Upper lobe of right lung (tissue), 1 donor: ENCODE measurements at places on chromosomes 5 and 9. TPM values are rescaled to one million over a fixed set of nuclear protein-coding genes. Genes with fewer than 3 reads are reported as not detected.

FOXD4L5 gene
- 0.41 TPM for total RNA-seq

DNA sequence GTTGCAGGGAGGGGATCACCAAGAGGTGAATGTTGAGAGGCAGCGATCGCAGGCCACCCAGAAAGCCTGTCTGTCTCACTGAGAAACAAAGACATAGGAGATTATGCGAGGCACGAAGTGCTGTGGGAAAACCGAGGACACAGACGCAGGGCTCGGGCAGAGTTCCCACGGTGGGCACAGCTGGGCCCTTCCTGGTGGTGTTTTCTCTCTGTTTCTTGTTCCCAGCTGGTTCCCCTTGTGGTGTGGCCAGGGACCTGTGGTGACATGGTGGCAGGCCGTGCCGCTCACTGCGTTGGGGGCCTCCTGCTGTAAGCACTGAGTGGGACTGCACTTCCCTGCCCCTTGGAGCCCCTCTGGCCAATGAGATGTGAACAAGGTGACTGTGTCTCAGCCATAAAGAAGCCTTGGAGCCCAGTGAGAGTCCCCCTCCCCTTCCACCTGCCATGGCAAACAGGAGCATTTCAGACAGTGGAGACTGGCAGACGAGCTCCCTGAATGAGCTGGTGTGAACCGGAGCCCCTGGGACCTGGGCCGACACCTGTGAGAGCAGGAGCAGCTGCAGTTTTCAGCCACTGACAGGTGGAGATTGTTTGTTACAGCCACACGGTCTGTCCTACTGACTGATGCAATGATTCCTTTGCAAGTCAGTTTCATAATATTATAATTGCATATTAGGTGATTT lies 13.2 kb upstream of the IRX4 start:
- H3K27ac ChIP-seq: no peak overlapping the region
- no peak for DNase-seq
- no peaks in the 10 kb centered on the region for H3K4me1 ChIP-seq
- H3K27me3 ChIP-seq: peaks cover 27% of the 10 kb centered on the region

DNA sequence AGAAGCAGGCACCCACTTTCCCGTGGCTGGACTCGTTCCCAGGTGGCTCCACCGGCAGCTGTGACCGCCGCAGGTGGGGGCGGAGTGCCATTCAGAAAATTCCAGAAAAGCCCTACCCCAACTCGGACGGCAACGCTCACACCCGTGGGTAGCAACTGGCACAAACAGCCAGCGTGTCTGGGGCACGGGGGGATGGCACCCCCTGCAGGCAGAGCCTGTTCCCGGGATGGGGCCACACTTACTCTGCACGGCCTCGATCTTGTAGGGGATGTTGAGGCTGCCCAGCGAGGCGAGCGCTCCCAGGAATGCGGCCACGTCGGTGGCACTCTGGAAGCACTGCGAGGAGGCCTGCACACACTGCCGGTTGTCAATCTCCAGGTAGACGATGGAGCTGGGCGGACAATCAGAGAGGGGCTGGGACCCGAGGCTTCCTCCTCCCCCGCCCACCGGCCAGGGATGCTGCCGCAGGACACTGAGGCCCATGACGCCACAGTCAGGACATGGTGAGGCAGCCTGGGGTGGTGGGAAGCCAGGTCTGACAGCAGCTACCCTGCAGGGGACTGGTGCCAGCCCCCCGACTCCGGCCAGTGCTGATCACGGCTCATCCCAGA lies 20.2 kb upstream of the SEC16A start:
- H3K4me3 ChIP-seq: no peak overlapping the region
- H3K27me3 ChIP-seq: no peaks in the 10 kb centered on the region
- peaks cover 100% of the 10 kb centered on the region for H3K36me3 ChIP-seq
- H3K27ac ChIP-seq: no peak overlapping the region
- DNase-seq: no peak
- no peaks in the 10 kb centered on the region for H3K4me1 ChIP-seq

- H3K36me3 ChIP-seq: no peaks in the 10 kb centered on the region
- no peak for DNase-seq
- no peak overlapping the region for H3K27ac ChIP-seq
- H3K4me3 ChIP-seq: no peak overlapping the region
Measured at GRCh38 chr9:106307670-106308069, 555.3 kb upstream of the ZNF462 start.

GRCh38 chr9:91716239-91716638 lies 233.8 kb downstream of the ROR2 start:
- no peak for DNase-seq
- H3K4me1 ChIP-seq: no peaks in the 10 kb centered on the region
- H3K27ac ChIP-seq: no peak overlapping the region
- no peaks in the 10 kb centered on the region for H3K36me3 ChIP-seq
- H3K27me3 ChIP-seq: peaks cover 17% of the 10 kb centered on the region
- H3K4me3 ChIP-seq: no peak overlapping the region

KIF20A gene
- 0.69 TPM for total RNA-seq

DNA sequence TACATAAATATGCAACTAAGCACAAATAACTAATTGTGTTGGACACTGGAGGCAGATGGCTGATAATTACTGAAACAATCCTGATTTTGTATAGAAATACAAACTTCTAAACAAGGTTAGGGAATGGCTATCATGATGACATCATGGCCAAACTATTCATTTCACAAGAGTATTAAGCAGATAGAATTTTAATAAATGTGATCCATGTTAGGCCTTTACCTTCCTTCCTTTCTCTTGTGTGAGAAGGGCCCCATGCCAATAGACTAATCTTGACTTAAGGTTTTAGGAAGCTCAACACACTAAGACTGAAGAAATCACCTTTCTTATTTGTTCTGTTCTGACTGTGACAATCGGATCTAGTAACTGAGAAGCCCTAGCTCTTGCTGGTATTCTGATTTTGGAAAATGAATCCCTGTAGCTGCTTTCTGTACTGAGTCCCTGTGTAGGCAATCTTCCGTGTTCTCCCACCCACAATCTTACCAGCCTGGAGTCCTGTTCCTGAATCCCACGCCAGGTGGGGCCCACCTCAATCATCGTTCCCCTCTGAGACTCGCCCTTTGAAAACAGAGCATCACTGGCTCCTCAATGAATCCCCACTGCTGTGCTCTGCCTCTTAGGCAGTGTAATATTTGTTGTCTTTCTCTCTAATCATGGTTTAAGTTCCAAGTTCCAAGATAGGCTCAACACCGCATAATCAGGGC lies 168.7 kb upstream of the GNA14 start:
- no peak overlapping the region for H3K27ac ChIP-seq
- no peak for DNase-seq
- no peaks in the 10 kb centered on the region for H3K27me3 ChIP-seq

DNA sequence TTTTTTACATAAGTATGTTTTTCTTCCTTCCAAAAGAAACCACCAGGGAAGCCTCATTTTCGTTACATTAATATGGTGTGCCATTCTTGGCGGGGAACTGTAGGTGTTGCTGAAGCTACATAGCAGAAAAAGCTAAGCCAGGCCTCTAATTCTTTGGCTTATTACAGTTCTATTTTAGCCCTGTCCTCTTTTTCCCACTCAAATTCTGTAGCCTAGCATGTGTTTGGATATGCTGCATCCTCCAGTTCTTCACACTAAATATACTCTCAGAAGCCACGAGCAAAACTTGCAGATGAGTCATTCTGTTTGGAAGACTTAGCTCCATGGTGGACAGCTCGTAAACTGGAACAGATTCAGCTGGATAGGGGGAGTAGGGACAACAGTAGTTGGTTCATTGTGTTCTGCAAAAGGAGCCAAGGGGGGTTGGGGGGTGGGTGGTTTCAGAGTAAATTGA lies 369.4 kb downstream of the TMEM161B start:
- no peaks in the 10 kb centered on the region for H3K27me3 ChIP-seq
- no peak for DNase-seq
- H3K4me1 ChIP-seq: no peaks in the 10 kb centered on the region
- H3K4me3 ChIP-seq: no peak overlapping the region
- H3K27ac ChIP-seq: no peak overlapping the region
- no peaks in the 10 kb centered on the region for H3K36me3 ChIP-seq

GRCh38 chr9:75418518-75418917 lies 330.2 kb downstream of the OSTF1 start:
- DNase-seq: no peak
- no peak overlapping the region for H3K4me3 ChIP-seq
- H3K4me1 ChIP-seq: no peaks in the 10 kb centered on the region
- no peak overlapping the region for H3K27ac ChIP-seq
- H3K27me3 ChIP-seq: no peaks in the 10 kb centered on the region

GRCh38 chr9:6549106-6549800 lies 96.3 kb downstream of the GLDC start:
- H3K27me3 ChIP-seq: no peaks in the 10 kb centered on the region
- no peak overlapping the region for H3K27ac ChIP-seq
- H3K4me1 ChIP-seq: peaks cover 5% of the 10 kb centered on the region
